ENCODE measurements at places on chromosomes 4 and X.

- no peak for DNase-seq
These were observed 165.4 kb downstream of the SH3BGRL start for GRCh38 chrX:81367291-81367690.

DNA sequence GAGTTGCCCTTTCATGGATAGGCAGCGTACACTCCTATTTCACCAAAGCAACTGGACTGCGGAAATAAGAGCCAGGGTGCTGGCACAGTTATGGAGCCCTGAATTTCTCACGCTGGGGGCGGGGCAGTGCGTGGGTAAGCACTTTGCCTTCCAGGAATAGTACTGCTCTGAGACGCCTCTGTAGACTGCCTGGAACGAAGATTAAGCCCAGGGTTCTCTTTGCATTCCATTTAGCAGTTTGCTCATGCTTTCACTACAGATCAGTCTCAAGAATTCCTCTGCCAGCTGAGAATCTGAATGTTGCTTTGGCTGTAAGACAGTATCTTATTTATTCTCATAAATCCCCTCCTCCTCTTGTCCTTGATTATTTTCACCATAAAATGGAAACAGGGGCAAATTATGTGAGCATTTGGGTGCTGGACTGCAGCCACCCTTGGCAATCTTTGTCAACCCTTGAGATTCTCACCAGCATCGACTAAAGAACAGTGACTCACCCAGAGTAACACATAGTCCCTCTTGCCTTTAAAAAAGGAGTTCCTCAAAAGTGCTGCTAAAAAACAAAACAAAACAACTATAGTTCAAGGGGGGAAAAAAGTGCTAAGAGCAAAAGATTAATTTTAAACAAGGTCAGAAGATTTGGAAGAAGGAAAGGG, 88.9 kb upstream of the CITED1 start:
- DNase-seq: no peak

GRCh38 chr4:168811207-168811606, 198.8 kb downstream of the CBR4 start:
- peak; percentile 17 for DNase-seq

DNA sequence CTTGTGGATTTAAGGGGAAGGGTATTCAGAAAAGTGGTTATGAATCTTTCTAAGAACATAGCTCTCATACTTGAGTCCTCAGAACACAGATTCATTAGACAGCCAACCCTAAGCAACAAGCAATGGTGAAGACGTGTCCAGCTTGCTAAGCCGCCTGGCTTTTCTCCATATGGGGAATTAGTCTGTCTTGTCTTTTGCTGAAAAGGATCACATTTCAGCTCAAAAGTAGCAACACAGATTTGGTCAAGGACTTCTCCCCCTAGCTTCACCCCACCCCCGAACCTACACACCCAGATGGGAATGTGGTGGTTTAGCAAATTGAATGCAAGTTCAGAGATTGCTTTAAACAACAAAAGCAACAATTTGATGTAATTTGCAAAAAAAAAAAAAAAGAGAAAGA, 103.3 kb upstream of the RASGEF1B start:
- no peak for DNase-seq

GRCh38 chr4:55249476-55249875, 96.6 kb upstream of the SRD5A3 start:
- no peak for DNase-seq

DNA sequence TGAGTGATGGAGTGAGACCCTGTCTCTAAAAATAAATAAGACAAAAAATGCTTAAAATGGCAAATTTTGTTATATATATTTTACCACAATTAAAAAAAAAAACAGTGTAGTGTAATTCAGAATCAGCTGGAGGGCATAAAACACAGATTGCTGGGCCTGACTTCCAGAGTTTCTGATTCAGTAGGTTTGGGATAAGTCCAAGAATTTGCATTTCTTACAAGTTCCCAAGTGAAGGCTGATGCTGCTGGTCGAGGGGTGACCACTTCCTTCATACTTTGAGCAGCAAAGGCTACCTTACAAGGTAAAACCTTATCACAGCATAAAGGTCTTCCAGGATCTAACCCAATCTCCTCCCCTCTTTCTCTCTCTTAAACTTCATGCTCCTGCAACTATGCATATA, 40.7 kb downstream of the KLHL8 start:
- no peak for DNase-seq

- DNase-seq: peak; percentile 29
These were observed 7.6 kb upstream of the KLHL2 start for GRCh38 chr4:165199722-165200121.

GRCh38 chr4:165124488-165124887, 11.8 kb upstream of the TMEM192 start:
- DNase-seq: no peak

DNA sequence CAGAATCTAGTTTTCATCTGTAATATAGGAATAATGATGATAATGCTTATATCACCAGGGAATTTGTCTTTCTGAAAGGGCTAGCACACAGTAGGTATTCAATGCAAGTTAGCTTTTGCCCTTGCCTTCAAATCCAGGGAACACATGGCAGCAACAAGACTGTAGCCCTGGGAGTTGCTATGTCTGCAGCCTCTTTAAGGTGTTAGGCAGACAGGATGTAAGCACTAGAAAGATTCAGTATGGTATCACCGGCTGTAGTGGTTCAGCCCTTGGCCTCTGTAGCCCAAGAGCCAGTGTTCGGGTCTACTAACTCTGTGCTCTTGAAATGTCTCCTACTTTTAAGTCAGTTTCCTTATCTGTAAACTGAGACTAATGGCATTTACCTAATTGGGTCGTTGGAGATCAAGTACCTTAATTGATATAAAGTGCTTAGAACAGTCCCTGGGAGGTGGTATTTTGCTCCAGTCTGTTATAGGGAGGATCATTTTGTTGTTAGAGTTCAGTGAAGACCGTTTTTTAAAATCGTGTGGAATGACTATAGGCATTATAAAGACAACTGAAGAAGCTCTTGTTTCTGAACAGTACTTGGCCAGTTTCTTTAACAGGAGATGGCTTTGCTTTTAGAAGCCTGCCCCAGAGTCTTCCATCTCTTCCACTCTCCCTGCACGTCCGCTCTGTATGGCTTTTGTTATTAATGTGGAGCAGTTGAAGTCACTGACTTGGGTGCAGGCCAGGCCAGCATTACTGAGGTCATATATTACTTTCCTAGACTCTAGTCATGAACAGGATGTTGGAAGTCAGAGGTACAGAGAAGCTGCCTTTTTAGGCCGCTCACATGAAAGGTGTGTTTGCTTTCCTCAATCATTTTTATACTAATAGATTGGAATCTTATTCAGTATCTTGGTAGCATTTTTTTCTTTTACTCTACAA, 44.8 kb downstream of the GAB1 start:
- no peak for DNase-seq

DNA sequence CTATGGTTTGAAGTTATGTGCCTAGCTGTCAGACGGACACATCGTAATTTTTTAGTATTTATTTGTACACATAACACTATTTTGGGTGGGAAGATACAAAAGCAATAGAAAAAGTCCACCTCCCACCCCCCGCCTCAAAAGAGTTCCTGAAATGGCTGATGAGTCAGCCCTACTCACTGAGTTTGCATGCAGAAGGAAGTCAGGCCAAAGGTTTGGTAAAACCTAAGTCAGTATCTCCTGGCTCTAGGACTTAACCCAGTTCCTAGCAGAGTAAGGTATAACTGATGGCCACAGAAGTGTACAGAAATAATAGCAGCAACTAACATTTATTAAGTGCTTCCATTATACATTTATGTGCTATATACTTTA, 2.9 kb upstream of the KLHL2 start:
- no peak for DNase-seq

- no peak for DNase-seq
These were observed 481.5 kb downstream of the BCOR start for GRCh38 chrX:39616098-39616729.

DNA sequence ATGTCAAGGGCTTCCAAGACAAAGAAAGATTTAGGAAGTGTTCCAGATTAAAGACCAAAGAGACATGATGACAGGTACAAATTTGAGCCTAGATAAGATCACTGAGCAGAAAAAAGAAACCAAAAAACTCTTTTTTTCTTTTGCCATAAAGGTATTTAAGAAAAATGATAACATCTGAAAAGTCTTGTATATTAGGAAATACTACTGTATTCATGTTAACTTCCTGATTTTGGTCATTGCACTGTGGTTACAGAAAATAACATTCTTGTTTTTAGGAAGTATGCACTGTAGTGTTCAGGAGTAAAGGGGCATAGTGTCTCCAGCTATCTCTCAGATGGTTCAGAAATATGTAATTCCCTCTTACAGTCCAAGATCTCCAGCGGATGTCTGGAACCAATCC, 37.1 kb downstream of the RWDD4 start:
- DNase-seq: no peak

GRCh38 chr4:113955411-113955810, 24.0 kb downstream of the ARSJ start:
- no peak for DNase-seq

DNA sequence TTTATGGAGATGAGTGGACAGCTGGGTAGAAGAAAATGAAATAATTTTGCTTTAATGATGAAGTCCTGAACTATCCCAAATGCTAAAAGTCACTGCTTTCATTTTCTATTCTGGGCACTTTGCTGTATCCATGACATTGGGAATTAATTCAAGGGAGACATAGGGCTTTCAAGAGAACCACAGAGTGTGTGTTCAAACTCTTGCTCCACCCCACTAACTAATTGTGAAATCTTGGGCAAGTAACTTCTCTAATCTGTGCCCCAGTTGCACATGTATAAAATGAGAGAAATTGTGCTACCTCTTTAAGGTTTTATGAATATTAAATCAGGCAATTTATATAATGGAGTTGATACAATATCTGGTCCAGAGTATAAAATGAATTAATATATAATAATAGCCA, 1422.0 kb downstream of the ADGRL3 start:
- no peak for DNase-seq

DNA sequence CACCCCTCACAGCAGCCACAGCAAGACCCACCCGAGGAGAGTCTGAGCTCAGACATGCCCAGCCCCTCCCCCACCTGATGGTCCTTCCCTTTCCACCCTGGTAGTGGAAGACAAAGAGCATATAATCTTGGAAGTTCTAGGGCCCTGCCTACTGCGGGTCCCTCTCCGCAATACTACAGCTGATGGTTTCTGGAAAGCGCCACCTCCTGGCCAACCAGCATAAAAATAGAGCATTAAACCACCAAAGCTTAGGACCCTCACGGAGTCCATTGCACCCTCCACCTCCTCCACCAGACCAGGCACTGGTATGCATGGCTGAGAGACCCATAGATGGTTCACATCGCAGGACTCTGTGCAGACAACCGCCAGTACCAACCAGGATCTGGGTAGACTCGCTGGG, 78.2 kb downstream of the SH3BGRL start:
- no peak for DNase-seq

GRCh38 chrX:54978448-54978847, 15.5 kb downstream of the PFKFB1 start:
- DNase-seq: no peak

DNA sequence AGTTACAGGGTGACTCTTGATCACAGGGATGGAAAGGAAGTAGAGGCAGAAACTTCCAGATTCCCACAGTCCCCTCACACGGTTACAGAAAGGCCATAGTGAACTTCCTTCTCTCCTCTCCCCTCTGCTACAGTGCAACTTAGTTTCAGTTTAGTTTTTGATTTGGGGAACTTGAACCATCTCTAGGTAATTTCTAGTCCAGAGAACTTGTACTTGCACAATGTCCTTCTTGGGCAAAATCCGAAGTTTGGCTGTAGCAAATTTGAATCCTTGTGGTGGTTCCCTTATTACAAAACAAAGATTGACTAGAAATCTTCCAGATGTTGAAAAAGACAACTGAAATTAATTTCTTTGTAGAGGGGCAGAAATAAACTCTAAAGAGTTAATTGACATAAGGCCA, 1.2 kb upstream of the BLTP1 start:
- DNase-seq: no peak

GRCh38 chrX:84339507-84340364, 151.7 kb upstream of the RPS6KA6 start:
- DNase-seq: no peak

- DNase-seq: no peak
These were observed 28.8 kb upstream of the PLCXD1 start for GRCh38 chrX:252244-252956.

DNA sequence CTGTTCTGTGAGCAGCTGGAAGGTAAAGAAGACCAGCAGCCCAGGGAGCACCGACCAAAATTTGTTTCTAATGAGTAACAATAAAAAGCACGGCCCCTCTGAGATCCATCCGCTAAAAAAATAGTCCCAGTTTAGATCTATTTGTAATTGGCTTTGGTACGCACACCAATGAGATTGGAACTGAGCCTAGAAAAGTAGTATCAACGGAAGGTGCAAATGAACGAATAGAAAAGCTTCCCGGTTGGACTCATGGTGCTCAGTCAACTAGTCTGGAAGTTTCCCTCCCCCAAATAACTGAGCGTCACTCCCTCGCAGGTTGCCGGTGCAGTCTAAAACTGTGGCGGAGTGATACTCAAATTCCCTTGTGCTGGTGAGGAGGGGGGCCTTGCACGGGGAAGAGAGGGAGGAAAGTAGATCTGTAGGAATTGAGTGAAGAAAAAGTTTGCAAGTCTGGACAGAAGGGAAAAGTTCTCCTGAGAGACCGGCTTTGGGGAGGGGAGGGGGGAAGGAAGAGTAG, at the start of gene COL4A5:
Gene COL4A5, plus strand, starts transcription at position 413 of the 517 bp plus-strand sequence. CDS start 288 bp downstream, outside the sequence.
- DNase-seq: peak; percentile 39

GRCh38 chr4:7462509-7462971, 27.8 kb upstream of the PSAPL1 start:
- DNase-seq: peak; percentile 20

- DNase-seq: no peak
These were observed 33.8 kb downstream of the PPARGC1A start for GRCh38 chr4:23855912-23856605.

DNA sequence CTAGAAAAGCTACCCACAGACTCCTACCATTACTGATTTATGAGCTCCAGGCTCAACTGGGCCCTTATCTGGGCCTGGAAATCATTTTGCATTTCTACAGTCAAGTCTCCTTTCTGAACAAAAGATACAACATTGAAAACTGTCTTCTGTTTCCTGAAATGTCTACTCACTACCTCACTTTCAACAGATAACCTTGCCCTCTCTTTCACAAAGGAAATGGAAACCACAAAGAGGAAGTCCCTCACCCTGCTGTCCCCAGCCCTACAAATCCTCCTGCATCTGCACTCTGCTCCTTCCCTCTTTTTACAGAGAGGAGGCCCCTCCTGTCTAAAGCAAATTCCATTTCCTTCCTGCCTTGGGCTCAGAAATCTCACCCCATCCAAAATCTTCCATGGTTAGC, 24.8 kb upstream of the CYBB start:
- DNase-seq: no peak

GRCh38 chr4:48906206-48907173, at the start of gene OCIAD2:
Gene OCIAD2 (minus strand): TSS chr4:48906774. CDS start chr4:48904549, 2,225 bp downstream.
- DNase-seq: peak; percentile 66

DNA sequence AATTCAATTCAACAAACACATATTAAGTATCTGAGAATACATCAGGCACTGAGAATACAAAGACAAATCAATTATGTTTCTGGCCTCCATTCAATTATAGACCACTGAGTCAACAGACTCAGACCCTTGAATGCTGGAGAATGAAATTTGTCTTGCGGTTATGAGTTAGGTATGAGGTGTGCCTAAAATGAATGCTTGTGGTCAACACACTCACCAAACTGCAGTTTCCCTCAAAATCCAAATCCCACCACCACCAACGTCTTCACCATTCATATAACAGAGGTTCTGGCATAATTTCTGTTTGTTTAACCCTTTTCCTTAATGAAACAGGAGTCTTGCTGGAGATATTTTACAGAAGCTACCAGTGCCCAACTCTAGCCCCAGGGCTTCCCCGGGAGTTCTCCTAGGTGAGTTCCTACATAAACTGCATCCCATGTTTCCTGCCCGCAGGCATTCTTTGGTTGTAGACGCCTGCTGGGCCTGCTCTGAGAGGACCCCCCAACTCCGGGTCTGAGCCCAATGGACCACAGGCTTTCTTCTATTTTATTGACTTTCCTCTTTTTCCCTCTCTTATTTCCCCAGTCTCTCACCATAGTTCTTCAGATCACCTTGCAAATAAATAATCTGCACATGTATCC, 119.2 kb downstream of the DDX53 start:
- no peak for DNase-seq

Measured in NCI-H526 (cell line).